GM10248 (cell line): ENCODE measurements at places on chromosomes 7 and 10.

GRCh38 chr7:110994028-110994967 lies 96.6 kb upstream of the LRRN3 start:
- no peak for DNase-seq

GRCh38 chr10:89165923-89166322 lies 41.2 kb downstream of the CH25H start:
- no peak for DNase-seq

- DNase-seq: no peak
These were observed 29.2 kb upstream of the PROSER2 start for GRCh38 chr10:11793762-11794479.

DNA sequence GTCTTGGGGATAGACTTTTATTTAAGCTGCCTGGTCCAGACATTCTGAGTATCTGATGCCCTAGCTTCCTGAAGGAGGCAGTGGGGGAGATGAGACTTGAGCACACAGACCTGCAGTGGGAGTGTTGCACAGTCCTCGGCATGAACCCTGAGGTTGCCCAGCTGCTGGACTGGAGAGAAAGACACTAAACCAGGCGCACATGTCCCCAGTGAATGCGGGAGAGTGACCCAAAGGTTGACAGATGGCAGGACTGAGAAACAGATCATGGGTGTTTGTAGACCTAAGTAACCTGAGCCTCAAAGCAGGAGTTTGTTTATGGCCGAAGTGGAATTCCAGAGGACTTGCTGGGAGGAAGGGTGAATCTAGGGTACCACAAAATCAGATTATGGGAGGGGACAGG lies 15.7 kb upstream of the MSRB2 start:
- no peak for DNase-seq
